ENCODE measurements at places on chromosomes 3 and 15.
A peak's percentile ranks its signal among the peaks of the same experiment; 100 is the strongest.

- DNase-seq: peak; percentile 60
Observed at GRCh38 chr3:160486459-160486869, 36.9 kb upstream of the TRIM59 start.

- no peak for DNase-seq
Observed at GRCh38 chr15:42152196-42152920, 4.1 kb downstream of the PLA2G4F start.

- DNase-seq: no peak
Observed at GRCh38 chr15:85550283-85550682, 169.9 kb downstream of the AKAP13 start.

DNA sequence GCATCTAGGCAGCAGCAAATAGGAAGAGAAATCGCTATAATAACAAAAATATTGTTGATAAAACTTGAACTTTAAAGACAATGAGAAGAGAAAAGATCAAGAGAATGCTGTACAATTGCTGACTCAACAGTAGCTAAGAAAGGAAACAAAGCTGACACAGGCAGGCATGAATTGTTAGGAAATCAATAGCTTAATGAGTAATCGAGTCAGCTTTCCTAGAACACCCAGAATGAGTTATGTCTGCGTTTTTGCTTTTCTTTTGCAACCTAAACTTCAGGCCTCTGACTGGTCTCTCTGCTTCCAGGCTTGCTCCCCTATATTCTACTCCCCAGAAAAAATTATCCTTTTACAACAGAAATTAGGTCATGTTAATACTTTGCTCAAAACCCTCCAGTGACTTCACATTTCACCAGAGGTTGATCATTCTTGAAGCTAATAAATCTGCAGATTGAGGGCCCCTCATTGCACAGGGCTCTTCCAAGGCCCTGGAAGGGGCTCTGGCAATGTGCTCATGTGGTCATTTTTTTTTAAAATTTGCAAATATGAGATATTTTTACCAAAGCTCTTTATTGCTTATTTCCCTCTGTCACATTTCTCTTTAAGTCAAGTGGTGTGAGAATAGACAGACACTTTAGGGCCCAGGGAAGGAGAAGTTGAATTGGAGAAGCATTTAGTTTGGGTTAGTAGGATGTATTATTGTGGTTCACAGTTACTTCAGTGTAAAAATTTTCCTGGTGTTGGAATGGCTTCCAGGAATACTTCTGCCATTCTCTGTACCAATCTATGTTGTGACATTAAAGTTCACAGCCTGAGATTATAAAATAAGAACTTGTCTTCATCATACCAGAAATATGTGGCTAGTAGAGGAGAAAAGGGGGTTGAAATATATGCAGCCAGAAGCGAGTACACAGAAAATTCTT, 116.3 kb downstream of the TMCO5A start:
- peak; percentile 79 for DNase-seq

DNA sequence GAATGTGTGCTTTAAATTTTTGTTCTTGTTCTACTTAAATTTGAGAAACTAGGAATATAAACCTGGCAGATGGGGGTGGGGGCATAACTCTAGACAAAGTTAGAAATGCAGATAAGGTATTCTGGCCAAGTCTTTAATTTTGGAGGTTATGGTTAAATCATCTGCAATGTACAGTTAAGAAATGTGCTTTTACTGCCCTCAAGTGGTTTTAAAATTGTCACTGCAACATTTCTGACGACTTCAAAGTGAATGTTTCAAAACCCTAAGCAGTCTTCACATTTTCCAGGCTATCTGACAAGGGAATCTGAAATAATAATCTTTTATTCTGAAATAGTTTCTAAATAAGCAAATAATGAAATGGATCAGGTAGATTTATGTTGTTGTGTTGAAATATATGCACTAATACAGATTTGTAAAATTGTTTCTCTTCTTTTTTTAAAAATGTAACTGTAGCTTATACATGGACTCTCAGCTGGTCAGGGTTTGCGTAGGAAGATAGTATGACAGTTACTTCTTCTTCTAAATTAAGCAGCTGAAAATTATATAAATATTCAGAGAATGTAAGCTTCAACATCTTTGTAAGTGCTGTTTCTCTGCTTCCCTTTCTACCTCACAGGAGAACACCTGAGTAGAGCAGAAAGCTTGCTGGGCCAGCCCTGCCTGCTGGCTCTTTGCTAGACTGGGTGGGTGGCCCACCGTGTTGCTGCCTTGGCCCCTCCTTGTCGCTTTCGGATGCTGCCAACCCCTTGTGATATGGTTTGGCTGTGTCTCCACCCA, 45.0 kb downstream of the SUCNR1 start:
- DNase-seq: peak; percentile 66

- peak; percentile 21 for DNase-seq
Observed at GRCh38 chr15:71713191-71713809, 97.1 kb upstream of the NR2E3 start.

- DNase-seq: no peak
Observed at GRCh38 chr3:22360164-22360563, 609.2 kb upstream of the ZNF385D start.

GRCh38 chr3:187769771-187770170, 24.5 kb upstream of the BCL6 start:
- no peak for DNase-seq
